Breast epithelium (tissue), 4 donors: ENCODE measurements at places on chromosomes 7 and 10. TPM values are rescaled to one million over a fixed set of nuclear protein-coding genes. Genes with fewer than 3 reads are reported as not detected.

The PNLIPRP2 gene
- total RNA-seq: not detected

DNA sequence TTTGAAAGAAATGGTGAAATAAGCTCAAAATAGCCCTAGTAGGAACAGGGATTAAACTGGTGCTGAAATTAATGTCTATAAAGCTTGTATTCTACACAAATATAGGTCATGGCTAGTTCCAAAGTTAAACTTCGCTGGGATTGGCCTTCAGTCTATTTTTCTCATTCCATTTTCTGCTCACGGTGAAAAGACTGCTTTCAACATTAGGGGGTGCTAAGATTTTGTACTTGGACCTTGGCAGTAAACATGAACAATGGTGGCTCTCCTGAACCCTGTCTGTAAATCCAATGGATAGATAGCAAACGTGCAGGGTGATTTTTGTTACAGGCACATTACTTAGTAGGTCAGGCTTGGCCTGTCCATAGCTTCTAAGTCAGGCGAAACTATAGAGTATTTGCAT, 36.0 kb upstream of the RSU1 start:
- DNase-seq: no peak

- no peak for DNase-seq
Measured at GRCh38 chr10:3936422-3937040, 151.5 kb upstream of the KLF6 start.

- no peak for DNase-seq
Measured at GRCh38 chr7:17545348-17545747, 246.9 kb downstream of the AHR start.

- DNase-seq: no peak
Measured at GRCh38 chr7:23043441-23043840, 29.5 kb upstream of the HYCC1 start.

GRCh38 chr7:108839076-108839475, 269.4 kb downstream of the DNAJB9 start:
- DNase-seq: no peak
